ENCODE measurements at places on chromosomes 5 and 9. TPM values are rescaled to one million over a fixed set of nuclear protein-coding genes. Genes with fewer than 3 reads are reported as not detected.
A peak's percentile ranks its signal among the peaks of the same experiment; 100 is the strongest.

DNA sequence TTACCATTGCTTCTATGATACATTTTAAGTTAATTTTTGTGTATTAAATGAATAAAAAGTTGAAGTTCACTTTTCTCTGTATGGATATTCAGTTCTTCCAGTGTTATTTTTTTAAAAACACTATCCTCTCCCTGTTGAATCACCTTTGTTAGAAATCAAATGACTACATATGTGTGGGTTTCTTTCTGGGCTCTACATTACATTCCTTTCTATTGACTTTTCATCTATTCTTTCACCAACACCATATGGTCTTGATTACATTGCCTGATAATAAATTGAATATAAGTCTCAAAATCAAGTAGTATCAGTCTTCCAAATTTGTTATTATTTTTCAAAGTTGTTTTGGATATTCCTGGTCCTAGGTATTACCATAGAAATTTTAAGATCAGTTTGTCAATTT lies 7.3 kb upstream of the RASEF start:
- DNase-seq: no peak

- DNase-seq: no peak
These were observed 31.7 kb upstream of the CSF1R start for GRCh38 chr5:150117945-150118560.

The TAF11L5 gene
- 1.4 TPM for total RNA-seq

GRCh38 chr5:171744264-171744663 lies 41.4 kb upstream of the SMIM23 start:
- no peak for DNase-seq

- DNase-seq: peak; percentile 59
These were observed 71.9 kb upstream of the RANBP3L start for GRCh38 chr5:36373527-36374086.

The C5orf52 gene
- total RNA-seq: not detected

The PCDHGA7 gene
- 9.6 TPM for total RNA-seq

The NKD2 gene
- total RNA-seq: 22.9 TPM

GRCh38 chr5:128252196-128252595 lies 168.6 kb downstream of the SLC12A2 start:
- no peak for DNase-seq

The ARL10 gene
- 13.6 TPM for total RNA-seq

- no peak for DNase-seq
These were observed 25.3 kb downstream of the LRRTM2 start for GRCh38 chr5:138849882-138850281.

- DNase-seq: no peak
These were observed 214.9 kb upstream of the EFNA5 start for GRCh38 chr5:107885601-107886000.

The ACTBL2 gene
- total RNA-seq: not detected

The SELENOP gene
- total RNA-seq: 1.9 TPM

DNA sequence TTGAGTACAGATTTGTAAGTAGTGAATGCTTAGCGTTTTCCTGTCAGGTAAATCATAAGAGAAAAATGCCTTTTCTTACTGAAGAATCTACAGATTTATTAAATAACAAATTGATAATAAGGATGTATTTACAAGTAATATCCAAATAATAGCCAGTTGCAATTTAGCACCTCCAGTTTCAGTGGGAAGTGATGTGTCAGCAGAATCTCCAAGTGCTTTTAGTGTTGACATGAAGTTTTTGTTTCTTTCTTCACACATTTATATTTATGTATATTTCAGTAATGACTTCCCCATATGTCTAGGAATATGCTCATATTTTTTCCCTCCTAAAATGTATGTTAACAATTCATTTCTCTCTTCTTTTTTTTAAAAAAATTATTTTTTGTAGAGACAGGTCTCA lies 229.9 kb upstream of the GRIN3A start:
- DNase-seq: no peak

- DNase-seq: no peak
These were observed 32.1 kb upstream of the ALDH1A1 start for GRCh38 chr9:72984991-72985390.

- no peak for DNase-seq
These were observed 17.0 kb upstream of the RHOBTB3 start for GRCh38 chr5:95713960-95714710.

The MATR3 gene
- total RNA-seq: 299 TPM

- DNase-seq: no peak
These were observed 216.6 kb downstream of the TSSK1B start for GRCh38 chr5:113218200-113218599.

DNA sequence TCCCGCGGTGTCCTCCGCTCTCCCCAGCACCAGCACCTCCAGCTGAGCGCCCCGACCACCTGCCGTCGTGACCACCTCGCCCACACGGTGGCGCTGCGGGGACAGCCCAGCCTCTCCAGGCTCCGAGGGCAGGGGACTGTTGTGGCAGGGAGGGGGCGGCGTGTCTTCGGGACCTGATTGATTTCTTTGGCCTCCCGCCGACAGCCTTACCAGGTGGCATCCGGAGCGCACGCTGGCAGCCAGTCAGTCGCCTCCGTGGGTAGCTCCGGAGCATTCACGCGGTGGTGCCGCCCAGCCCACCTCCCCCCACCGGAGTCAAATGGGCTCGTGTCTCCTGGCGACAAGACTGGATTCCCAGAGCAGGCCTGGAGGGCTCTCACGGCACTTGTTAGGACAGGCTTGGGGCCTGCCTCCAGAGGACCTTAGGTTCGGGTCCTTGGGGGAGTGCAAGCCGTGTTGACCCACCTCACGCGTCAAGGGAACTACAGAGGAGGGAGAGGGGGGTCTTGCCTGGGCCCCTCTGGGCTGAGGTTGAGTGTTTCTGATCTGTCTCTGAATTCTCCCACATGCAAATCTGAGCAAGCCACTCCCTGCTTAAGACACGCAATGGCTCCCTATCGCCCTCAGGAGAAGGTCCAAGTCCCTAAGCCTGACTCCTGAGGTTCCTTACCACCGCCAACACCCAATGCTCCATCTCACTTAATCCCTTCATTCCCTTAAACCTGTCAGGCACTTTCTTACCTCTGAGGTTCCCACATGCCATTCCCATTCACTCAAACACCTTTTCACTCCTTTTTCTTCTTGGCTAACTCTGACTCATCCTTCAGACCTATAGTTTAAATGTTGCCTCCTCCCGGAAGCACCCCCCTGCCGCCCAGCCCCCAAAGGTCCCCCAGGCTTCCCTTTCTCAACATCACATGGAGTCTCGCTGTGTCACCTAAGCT lies 51.2 kb upstream of the GGTA1 start:
- DNase-seq: peak; percentile 86

DNA sequence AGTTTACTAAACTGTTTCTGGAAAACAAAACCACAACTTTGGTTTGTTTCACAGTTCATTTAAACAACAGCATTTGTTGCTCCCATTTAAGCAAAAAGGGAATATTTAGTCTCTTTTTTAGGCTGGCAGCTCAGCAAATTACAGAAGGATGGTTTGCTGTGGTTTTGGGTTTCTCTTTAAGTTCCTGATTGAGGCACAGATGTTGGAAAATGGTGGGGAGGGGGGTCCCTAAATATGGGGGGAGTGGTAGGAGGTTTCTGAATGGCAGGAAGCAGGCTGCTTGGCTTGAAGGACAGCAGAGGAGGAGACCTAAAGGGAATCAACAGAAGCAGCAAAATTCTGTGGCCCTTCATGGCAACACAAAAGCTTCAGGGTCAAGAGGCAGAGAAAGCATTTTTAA lies 263.4 kb downstream of the ZSWIM6 start:
- no peak for DNase-seq

GRCh38 chr5:8386719-8387288 lies 517.9 kb downstream of the MTRR start:
- DNase-seq: no peak

GRCh38 chr5:27818888-27819287 lies 780.5 kb upstream of the CDH9 start:
- DNase-seq: no peak

The NIM1K gene
- 0.55 TPM for total RNA-seq

- DNase-seq: no peak
These were observed 36.9 kb upstream of the ALDH1B1 start for GRCh38 chr9:38355517-38356120.

- DNase-seq: no peak
These were observed 39.6 kb downstream of the TRPM6 start for GRCh38 chr9:74848153-74848525.

GRCh38 chr9:36322462-36322861 lies 64.2 kb upstream of the GNE start:
- DNase-seq: no peak

DNA sequence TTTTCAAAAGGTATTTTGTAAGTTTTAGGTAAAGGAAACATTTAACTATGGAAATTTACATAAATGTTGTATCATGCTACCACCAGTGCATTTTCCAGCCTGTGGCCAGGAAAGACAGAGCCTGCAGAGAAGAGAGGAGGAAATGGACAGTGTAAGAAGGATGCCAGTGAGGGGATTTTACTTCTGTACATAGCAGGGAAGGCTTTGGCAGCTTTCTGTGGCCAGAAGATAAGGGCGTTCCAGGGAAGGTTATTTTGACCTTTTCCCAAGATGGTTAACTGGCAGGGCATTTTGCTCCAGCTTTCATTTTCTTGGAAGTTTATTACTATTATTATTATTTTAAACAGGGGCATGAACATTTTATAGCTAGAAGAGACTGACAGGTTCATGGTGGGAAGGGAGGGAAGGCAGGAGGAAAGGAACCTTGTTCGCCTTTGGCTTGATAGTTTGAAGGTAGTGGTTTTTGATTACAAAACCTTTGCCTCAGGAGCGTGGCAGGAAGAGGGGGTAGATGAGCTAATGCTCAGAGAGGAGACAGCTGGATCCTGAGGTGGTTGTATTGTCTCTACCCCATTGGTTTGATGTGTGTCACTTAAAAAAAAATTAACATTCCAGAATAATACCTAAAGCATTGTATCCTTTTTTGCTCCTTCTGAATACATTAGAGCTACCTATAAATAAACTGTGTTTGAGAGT lies 4.1 kb downstream of the ISOC1 start:
- no peak for DNase-seq

DNA sequence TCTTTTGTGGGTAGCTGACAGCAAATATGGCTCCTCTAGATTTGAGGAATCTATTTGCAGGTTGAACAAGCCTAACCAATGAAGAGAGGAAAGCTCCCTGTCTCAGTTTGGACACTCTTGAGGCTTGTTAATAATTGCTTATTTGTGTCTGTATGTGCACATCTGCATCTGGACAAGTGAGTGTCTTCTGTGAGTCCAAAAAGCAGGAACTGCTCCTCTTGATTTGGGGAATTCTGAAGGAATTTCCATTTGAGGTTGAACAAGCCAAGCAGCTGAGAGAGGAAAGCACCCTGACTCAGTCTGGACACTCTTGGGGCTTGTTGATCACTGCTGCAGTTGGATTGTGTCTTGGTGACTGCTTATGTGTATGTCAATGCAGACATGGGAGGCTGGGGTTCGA lies 211.6 kb downstream of the DTWD2 start:
- DNase-seq: no peak

DNA sequence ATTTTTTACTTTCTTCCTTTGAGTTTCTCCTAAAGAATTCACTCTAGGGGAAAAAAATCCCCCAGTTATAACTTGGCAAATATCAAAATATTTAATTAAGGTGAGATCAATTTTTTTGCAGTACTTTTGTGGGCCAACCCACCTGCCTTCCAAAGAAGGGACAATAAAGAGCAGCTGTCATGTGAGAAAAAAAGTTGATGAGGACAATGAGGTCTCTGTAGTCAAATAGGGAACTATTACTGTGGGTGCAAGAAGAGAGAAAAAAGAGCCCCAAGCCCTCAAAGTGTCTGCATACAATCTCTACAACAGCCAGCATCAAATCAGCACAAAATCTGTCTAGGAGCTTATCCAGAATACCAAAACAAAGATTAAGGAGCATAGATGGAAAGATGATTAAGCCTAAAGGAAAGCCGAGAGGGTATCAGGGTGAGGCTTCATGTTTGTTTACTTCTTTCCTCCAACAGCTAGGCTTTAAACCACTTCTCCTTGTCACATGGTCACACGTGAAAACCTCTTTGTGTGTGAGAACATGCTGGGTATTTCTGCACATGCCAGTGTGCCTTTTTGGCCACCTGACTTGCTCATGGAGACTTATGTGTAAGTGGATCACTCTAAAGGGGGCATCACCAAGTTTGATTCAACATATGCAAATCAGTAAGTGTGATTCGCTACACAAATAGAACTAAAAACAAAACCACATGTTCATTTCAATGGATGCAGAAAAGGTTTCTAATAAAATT lies 19.2 kb upstream of the FYB1 start:
- no peak for DNase-seq

DNA sequence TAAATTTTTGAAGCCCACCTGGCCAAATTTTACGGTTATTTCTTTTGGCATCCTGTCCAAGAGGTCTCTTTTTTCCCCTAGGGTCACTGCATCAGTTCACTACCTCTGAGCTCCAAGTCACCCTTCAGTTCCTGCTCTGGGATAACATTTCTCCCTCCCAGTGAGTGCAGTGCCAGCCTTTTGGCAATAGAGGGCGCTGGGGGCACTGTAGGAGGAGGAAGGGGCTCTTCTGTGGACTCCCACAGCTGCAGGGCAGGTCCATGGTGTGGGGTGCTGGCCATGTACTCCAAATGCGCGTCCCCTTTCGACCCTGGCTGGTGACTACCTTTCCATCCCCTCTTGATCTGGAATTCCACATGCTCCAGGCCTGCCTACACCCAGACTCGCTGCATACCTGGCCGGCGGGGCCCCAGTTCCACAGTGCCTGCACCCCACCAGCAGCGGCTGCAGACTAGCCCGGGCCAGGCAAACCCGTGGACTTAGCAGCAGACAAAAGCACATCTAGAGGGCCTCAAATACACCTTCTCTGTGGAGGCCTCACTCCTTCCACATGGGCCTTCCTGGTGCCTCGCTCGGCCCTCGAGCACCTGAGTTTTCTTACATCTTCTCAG lies 20.3 kb upstream of the NINJ1 start:
- DNase-seq: peak; percentile 67

- no peak for DNase-seq
These were observed 89.3 kb upstream of the FTMT start for GRCh38 chr5:121762426-121762825.

- DNase-seq: peak; percentile 51
These were observed 16.4 kb downstream of the TENT4A start for GRCh38 chr5:6729386-6730310.

GRCh38 chr5:124274949-124275348 lies 471.5 kb downstream of the ZNF608 start:
- no peak for DNase-seq

DNA sequence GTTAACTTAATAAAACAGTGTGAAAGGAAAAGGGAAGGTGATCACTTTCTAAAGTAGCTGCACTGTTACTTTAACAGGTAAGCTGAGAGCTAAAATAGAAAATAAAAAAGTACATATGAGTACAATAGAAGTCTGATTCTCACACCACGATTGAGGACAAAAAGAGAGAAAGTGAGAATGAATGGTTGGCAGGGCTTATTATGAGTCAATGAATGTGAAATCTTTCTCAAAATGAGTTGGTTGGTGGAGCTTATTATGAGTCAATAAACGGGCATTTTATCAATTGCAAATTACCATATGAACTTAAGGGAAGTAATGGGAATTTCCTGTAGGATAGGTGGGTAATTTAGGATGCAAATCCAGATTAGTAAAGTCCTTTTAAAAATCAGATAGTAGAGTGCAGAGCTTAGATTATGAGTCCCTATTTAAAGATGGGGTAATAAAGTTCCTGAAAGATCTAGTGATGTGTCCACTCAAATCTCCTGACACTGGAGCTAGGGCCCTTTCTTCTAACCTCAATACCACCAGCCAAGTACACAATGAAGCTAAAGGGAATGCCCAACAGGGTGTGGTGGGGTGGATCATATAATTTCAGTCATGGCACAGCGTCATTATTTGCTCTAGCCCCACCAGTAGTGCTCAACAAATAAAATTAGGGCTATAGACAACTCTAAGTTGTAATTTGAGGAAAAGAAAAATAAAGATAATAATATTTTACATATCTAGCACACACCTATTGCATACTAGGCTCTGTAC lies 21.1 kb upstream of the TLR4 start:
- DNase-seq: no peak

The ST6GALNAC6 gene
- total RNA-seq: 34.7 TPM

GRCh38 chr5:58185801-58186200 lies 274.1 kb downstream of the PLK2 start:
- no peak for DNase-seq
